ENCODE measurements at places on chromosomes 4 and X.

DNA sequence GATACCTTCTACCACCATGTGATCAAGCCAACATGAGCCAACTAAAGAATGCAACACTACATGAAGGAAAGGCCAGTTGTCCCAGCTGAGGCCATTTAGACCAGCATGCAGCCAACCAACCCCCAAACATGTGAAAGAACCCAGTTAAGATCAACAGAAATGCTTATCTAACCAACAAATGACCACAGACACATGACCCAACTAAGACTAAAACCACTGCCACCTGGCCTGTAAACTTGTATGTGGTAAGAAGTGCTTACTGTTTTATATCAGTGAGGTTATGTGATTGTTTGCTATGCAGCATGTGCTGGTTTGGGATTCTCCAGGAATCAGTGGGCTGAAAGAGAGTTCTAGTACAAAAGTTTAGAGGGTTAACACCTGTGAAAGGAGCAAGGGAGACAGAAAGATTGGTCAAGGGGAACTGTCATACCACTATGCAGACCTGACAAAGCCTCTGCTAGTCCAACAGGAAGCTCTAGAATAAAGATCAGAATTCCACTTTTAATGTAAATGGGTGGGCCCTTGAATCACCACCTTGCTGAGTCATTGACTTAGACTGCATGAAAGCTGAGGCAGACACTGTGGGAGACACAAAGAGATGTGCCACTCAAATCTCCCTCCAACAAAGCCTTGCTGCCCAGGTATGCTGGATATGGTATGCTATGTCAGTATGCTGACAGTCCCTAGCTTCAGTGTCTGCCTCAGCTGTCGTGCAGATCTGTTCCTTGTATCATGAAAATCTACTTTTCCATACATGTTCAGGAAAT is 6.1 kb upstream of the SH3D19 start:
- peak; percentile 38 for DNase-seq

GRCh38 chr4:174702979-174703478 is 126.0 kb downstream of the GLRA3 start:
- DNase-seq = no peak

DNA sequence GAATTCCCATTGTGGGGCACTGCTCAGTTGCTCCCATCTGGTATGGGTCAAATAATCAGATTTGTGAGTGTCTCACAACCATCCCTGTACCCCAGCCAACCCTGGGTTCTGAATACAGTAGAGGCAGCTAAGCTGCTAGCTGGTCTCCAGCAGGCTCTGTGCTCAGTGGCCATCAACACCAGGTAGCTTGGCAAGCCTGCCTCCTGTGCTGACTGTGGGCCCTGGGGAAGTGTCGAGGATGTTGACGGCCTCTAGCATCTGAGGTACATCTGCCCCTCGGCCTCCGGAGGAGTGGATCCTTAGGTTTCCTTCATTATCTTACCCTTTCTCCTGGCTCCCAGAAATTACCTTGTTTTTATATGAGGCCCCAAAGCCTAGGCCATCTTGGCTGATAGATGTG is 13.3 kb downstream of the RNF4 start:
- no peak for DNase-seq

DNA sequence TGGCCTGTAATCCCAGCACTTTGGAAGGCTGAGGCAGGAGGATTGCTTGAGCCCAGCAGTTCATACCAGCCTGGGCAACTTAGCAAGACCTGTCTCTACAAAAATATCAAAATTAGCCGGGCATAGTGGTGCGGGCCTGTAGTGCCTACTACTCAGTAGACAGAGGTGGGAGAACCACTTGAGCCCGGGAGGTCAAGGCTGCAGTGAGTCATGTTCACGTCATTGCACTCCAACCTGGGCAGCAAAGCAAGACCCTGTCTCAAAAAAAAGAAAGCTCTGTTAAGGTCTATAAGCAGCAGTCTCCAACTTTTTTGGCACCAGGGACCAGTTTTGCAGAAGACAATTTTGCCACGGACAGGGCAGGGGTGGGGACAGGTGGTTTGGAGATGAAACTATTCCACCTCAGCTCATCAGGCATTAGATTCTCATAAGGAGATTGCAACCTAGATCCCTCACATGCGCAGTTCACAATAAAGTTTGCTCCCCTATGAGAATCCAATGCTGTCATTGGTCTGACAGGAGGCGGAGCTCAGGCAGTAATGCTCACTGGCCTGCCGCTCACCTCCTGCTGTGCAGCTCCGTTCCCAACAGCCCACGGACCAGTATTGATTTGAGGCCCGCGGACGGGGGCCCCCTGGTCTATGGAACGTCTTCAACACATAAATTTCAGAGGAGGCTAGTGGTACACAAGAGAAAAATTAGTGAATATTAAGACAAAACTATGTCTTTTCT is 67.9 kb downstream of the KLHL8 start:
- DNase-seq = no peak

- no peak for DNase-seq
These were observed 120.1 kb upstream of the GPM6A start for GRCh38 chr4:175932116-175932515.

DNA sequence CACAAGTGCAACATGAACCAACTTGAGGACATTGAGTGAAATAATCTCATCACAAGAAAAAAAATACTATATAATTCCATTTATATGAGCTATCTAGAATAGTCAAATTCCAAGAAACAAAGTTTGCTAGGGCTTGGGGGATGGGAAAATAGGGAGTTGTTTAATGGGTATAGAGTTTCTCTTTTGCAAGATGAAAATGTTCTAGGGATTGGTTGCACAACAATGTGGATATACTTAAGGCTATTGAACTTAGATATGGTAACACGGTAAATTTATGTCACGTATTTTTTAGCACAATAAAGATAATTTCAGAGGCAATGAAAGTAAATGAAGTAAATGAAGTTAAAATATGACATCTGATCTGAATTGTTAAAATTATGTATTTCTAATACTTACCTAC is 7.9 kb downstream of the MFSD8 start:
- DNase-seq = no peak

DNA sequence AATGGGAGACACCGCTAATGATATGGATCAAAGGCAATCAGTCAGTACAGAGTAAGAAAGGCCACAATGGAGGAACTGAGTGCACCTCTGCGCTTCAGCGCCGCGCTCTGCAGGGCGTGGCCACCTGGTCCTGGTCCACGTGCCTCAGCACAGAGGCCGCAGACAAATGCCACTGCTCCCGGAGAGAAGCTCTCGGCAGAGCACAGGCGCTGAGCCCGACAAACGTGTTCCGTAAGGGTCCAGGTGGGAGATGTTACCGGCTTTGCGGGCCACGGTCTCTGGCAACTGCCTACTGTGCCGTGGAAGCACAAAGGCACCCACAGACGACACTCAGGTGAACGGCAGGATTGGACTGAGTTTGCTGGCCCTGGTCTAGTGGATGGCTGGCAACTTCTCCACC is 68.9 kb downstream of the ACOX3 start:
- DNase-seq = no peak

- DNase-seq = no peak
These were observed 17.1 kb downstream of the PPP2R3B start for GRCh38 chrX:369563-370101.

- DNase-seq = no peak
These were observed 12.4 kb downstream of the NKX1-1 start for GRCh38 chr4:1393866-1394265.

- no peak for DNase-seq
These were observed 7.4 kb downstream of the CTBP1 start for GRCh38 chr4:1241466-1241935.

GRCh38 chrX:56733459-56734046 is 4.5 kb downstream of the NBDY start:
- DNase-seq = peak; percentile 85

GRCh38 chr4:153061971-153062370 is 125.8 kb downstream of the FHDC1 start:
- no peak for DNase-seq

GRCh38 chrX:119417842-119418241 is 18.7 kb downstream of the SLC25A43 start:
- peak; percentile 49 for DNase-seq

- no peak for DNase-seq
These were observed 566.4 kb downstream of the PPARGC1A start for GRCh38 chr4:23323436-23323835.

GRCh38 chr4:151555151-151555945 is 146.4 kb downstream of the FHIP1A start:
- no peak for DNase-seq

DNA sequence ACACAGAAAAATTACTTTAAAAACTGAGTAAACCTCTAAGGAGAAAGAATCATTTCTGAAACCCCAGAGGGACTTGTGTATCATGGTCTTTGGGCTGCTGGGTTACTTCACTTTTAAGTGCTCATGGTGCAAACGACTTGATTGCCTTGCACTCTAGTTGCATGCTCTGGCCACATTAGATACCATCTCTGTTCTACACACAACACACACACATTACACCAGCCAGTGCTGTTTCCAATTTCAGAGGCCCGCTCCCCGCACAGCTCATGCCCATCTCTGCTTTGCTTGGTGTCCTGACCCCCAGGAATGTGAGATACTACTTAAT is 2.1 kb downstream of the PPP3CA start:
- no peak for DNase-seq

GRCh38 chr4:167541286-167541685 is 307.0 kb upstream of the SPOCK3 start:
- no peak for DNase-seq

DNA sequence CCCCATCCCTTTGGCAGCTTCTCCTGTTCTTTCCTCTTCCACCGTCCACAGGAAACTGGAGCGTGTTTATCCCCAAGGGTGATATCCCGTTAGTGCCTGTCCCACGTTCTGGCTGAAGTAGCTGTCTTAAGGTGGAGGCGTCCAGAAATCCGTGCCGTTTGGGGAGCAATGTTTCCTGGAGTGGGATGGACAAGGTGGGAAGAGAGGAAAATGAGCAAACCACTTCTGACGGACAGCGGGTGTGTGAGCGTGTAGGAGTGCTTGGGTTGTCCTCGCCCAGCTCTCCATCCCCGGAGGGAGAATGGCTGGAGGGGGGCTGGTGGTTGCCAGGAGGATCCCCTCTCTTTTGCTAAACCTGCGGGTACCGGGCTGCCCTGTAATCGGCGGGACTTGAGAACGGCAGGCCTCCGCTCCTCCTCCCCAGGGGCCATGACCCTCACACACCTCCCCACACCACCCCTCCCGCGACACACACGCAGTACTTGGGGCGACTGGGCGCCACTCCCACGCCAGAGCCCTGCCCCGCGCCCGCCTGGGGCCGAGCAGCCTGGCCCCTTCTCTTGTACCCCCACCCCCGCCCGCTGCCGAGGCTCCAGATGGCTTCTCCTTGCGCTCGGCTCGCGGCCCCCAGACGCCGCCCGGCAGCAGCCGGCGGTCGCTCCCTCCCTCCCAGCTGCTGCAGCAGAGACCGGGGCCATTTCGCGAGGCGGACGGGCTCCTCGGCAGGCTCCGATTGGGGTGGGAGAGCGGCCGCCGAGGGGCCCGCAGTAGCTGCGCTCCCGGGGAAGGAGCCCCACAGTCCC is 13.9 kb upstream of the PRDM8 start:
- peak; percentile 29 for DNase-seq

GRCh38 chr4:12446657-12447185 is 1018.0 kb upstream of the HS3ST1 start:
- DNase-seq = no peak

DNA sequence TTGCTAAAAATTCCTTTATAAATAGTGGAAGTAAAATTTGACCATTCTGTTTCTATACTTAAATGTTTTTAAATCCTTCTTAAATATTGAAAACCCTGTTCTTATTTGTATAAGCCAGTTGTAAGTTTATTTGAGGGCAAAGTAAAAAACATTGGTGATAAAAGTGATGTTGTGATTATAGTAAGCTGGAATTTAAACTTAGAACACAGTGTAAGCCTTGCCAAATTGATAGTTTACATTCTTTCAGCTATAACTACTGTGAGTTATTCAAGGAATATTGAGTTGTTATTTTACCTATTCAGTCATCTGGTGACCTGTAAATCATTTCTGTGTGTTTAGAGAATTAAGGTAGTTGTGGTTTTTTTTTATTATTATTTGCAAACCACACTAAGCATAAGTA is 9.6 kb downstream of the YY2 start:
- DNase-seq = no peak

DNA sequence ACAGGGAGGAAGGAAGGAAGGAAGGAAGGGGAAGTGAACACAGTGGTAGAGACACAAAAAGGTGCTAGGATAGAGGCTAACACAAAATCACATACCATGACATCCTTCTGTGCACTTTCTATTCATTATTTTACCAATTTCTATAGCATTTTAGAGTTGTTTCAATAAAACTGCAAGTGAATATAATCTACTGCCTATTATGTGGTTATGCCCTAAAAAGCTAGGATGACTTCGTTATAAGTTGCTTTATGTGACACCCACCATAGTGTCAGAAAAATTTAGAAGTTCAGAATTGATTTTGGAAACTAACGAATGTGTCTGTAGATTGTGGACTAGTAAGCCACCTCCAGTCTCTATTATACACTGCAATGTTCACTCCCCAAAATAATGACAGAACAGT is 59.4 kb upstream of the EDNRA start:
- DNase-seq = no peak

- DNase-seq = peak; percentile 74
These were observed 14.4 kb downstream of the ANXA3 start for GRCh38 chr4:78565971-78566372.

DNA sequence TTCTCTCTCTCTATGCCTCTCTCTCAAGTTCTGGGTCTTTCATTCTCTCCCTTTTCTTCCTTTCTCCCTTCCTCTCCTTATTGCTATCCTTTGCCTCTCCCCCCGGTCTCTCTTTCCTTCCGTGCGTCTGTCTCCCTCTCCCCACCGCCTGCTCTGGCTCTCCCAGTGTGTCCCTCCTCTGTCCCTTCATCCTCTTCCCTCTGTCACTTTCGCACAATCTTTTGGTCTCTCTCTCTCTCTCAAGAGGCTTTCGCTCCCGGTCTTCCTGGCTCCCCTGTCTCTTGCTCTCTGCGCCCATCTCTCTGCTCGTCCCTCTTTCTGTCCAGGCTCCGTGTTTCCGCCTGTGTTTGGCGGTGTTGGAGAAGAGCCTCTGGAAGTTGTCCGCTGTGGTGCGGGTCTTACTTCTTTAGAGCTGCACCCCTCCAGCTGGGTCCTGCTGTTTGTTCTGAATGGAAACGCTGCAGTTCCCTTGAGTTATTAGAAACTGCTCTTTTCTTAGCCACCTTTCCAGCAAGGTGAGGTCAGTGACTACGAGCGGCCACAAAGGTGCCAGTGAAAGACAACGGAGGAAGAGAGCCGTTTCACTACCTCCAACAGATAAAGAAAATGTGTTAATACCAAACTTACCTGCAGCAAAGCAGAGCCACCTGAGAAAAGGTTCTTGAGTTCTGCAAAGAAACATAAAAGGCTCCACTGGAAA is 1.1 kb downstream of the BMPR1B start:
- no peak for DNase-seq

GRCh38 chrX:68238568-68238967 is 194.7 kb downstream of the OPHN1 start:
- peak; percentile 10 for DNase-seq

DNA sequence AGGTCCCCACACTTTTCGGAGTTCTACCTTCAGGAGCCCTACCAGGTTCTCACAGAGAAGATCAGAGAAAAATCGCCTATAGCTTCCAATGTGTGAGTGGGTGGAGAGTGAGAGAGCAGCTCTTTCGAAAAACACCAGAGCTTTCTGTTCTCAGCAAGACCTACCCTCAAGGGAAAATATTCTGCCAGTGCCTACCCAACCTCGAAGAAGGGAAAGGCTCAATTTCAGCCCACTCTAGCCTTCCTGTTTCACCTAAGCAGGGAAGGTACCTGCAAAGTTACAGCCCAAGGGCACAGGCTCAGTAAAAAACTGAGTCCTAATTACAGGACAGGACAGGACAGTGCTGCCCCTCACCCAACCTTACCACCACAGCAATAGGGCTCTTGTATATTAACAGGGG is 104.0 kb upstream of the WDR17 start:
- no peak for DNase-seq

All from HT-29 (cell line).